ENCODE measurements at places on chromosomes 12 and 14.

DNA sequence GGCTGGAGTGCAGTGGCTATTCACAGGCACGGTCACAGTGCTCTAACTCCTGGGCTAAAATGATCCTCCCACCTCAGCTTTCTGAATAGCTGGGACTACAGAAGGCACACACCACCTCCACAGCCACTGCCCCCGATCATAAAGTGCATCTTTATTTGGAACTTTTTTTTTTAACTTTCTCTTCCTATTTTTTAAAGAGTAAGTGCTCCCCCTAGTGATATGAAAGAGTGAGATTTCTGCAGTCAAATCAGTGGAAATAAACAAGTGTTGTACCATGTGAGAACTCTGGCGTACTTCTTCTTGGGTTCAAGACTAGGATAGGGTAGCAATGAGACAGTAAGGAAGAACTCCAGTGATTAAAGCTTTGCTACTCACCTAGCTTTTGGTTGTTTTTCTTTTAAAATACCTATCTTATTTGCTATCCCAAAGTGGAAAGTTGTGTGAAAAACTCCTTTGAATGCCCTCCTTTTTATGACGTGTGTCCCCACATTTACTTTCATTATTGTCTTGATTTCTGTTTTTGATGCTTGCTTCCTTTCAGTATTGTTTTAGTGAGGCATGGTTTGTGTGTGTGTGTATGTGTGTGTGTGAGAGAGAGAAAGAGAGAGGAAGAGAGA, 6.6 kb downstream of the PPP4R4 start:
- DNase-seq = no peak

DNA sequence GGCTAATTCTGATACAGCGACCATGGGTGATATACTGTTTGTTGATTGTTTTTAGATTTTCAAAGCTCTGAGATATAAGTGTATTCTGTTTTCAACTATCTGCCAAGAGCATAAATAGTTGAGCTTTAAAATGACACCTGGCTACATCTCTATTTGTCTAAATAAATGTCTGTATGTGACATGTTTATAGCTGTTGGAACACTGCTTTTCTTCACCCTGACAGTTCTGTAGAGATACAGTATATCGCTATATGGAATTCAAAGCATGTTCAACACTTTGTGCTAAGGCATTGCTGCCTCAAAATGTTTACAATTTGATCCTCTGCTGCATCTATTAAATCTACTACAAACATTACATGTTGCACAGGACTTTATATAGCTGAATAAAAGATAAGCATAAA, 27.4 kb upstream of the MGAT4C start:
- DNase-seq = no peak

GRCh38 chr12:101878243-101878821, 952 bp downstream of the DRAM1 start:
- DNase-seq = no peak

GRCh38 chr12:53004178-53004577, 2.1 kb upstream of the EIF4B start:
- DNase-seq = no peak

- DNase-seq = no peak
These were observed 93.8 kb upstream of the CLMN start for GRCh38 chr14:95413289-95414215.

GRCh38 chr12:47868552-47869031, 36.2 kb downstream of the VDR start:
- DNase-seq = no peak

DNA sequence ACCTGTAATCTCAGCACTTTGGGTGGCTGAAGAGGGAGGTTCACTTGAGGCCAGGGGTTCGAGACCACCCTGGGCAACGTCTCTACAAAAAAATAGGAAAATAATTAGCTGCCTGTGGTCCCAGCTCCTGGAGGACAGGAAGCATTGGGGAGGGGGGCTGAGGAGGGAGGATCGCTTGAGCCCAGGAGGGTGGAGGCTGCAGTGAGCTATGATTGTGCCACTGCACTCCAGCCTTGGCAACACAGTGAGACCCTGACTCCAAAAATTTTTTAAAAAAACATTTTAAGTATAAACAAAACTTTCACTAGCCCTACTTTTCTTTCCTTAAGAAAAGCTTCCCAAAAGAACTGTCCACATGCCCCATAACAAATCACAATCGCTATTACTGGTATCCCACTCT, 1.6 kb downstream of the L2HGDH start:
- DNase-seq = no peak

- no peak for DNase-seq
These were observed 27.6 kb downstream of the KICS2 start for GRCh38 chr12:64194333-64195149.

DNA sequence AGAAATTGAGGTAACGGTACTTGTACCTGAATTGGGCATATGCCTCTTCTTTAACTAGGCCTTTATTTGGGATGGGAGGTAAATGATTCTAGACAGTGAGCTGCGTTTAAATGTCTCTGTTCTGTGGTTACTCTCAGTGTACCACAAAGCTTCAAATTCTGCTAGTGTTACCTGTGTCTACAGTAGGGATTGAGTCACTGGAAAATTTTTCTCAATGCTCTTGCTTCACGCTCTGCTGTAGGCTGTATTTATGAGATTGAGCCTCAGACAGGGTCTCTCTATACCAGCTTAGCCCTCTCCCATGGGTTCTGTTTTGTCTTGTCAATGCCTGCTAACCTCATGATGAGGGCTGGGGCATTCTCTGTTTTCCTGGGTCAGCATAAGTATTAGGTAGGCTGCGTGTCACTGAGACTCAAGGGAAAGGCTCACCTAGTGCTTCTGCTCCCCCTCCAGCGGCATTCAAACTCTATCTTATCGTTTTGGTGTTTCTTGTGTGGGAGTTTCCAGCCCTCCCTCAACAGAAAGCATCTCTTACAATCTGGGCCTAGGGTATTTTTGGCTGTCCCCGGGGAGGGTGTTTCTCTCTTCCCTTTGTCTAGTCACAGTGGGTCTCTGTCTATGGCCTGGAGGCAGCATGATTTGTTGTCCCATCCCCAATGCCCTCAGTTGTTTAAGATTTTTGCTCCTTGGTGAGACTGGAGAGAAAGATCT, 285.8 kb downstream of the ADGRD1 start:
- DNase-seq = no peak

GRCh38 chr12:130960058-130960457, 6.4 kb downstream of the ADGRD1 start:
- DNase-seq = no peak

DNA sequence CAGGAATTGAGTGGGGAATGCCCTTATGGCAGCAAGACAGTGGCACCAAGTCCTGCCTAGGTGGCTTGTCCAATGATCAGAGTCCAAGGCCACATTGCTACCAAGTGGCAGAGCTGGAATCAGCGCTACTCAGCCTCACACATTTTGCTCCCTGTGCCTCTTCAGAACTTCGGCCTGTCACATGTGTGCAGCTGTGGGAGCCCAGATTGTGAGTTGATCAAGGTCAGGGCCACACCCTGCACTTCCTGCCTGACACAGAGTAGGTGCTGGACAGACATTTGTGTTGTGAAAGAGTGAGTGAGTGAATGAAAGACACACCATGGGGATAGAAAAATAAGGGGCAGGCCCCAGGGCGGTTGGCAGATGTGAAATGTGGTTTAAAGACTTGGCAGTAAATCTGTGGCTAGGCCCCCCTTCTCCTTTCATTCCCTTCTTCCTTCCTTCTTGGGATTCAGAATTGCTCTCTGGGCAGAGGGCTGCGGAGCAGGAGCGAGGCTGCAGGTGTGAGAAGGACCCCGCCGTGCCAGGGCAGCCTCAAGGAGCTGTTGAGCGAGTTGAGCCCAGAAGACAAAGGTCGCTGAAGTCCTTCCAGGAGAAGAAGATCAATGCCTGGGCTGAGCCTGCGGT, 83.5 kb downstream of the SLC25A47 start:
- DNase-seq = no peak

- DNase-seq = no peak
These were observed 409.5 kb downstream of the SLC6A15 start for GRCh38 chr12:84502907-84503787.

DNA sequence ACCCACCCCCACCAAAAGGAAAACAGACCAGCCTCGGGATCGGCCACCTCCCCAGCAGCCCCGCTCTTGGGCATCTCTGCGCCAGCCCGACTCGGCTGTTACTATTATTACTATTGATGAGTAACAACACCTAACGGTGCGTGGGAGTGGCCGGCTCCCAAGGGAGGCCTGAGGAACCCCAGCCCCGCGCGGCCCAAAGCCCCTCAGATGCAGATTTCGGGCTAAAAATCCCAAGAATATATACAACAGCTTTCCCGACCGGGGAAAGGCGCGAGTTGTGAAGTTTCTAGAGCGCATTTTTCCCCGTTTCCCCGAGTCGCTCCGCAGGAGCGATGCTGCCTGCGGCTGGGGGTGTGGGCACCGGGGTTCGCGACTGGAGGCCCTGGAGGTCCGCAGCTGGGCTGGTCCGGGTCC, 565 bp downstream of the NT5DC3 start:
- no peak for DNase-seq

- DNase-seq = no peak
These were observed 38.4 kb downstream of the ZFHX2 start for GRCh38 chr14:23513005-23513817.

GRCh38 chr14:67331368-67332125, 28.1 kb downstream of the ATP6V1D start:
- DNase-seq = no peak

GRCh38 chr14:64196814-64197411, 97.3 kb downstream of the ESR2 start:
- no peak for DNase-seq

DNA sequence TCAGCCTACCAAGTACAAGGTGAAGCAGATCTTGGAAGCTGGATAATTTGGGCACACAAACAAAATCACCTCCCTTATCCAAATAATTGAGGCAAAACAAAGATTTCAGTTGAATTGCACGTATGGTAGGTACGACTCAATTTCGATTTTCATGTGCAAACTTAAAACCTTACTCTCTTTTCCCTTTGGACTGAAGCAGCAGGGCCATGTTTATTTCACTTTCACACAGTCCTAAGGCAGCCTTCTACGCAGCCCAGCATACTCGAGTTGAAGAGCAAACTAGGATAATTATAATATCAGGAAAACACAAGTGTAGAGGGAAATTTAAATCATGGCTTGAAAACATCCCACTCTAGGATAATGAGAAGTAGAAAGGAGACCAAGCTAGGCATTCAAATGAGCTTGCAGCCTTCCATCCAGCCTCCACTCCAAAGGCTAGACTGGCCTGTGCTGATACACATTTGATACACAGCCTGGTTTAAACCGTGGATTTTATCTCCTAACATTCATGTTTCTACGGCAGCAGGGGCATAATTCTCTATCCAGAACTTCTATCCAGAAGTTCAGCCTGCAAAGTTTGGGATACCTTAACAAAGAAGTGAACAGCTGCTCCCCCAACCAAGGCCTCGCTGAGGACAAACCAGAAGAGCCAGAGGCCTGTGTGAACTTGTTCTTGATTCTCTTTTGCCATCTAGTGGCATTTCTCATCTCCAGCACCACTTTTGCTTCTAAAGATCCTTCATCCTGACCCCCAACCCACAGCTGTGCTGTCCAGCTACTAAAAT, 2.4 kb upstream of the RNASE7 start:
- DNase-seq = no peak

- no peak for DNase-seq
These were observed 250.0 kb upstream of the CLEC14A start for GRCh38 chr14:38505973-38506249.

DNA sequence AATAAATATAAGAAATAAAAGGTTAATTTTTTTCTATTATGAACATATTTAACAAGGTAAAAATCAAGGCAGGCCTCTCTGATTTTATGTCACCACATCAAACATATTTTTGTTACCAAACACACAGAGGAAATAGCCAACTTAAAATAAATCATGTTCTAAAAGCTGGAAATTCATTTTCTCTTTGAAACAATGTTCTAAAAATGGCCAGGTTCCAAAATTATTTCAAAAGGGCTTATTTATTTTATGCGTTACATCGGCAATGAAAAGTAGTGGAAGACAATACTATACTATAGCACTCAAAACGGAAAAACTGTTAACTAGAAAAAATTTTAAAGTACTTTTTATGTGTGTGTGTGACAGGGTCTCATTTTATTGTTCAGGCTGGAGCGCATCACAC, 24.0 kb upstream of the RASSF8 start:
- no peak for DNase-seq

DNA sequence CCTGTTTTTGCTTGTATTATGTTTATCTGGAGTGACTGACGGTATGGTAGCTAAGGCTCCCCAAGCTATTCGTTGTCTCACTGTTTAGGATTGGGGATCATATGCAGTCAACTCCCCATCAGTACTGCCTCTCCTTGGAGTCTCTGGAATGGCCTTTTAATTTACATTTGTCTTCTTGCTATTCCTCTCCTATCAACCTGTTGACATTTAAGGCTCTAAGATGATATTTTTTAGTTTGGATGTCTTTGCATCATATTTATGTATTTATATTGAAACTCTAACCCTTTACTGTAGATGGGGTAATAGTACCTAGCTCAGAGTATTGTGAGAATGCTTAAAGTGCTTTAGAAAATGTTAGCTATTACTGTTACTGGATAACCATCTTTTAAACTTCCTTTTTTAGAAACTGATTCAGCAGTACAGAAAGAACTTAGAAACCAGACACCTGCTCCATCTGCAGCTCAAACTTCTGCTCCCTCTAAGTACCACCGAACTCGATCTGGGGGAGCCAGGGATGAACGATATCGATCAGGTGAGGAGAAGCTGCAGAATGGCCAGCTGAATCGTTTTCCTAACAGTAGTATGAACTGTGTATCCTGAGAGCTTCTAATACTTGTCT, 123.5 kb upstream of the ATF1 start:
- no peak for DNase-seq

- DNase-seq = no peak
These were observed 844 bp downstream of the GLTP start for GRCh38 chr12:109879351-109880042.

DNA sequence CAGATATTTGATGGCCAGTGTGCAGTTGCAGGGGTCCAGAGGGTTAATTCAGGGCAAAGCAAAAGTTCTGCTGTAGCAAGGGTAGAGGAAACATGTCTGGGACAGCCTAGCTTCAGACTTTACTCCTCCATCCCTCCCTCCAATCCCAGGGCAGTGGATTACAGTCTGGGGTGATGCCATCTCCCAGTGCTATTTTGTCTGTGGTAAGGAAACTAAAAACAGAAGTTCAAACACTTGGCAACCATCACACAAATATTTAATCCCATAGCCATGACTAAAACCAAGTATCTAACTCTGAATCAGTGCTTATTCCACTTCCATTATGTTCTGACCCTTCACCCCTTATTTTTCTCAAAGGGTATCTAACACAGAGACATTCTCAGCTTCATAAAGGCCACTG, 61.8 kb downstream of the PIK3C2G start:
- DNase-seq = no peak

DNA sequence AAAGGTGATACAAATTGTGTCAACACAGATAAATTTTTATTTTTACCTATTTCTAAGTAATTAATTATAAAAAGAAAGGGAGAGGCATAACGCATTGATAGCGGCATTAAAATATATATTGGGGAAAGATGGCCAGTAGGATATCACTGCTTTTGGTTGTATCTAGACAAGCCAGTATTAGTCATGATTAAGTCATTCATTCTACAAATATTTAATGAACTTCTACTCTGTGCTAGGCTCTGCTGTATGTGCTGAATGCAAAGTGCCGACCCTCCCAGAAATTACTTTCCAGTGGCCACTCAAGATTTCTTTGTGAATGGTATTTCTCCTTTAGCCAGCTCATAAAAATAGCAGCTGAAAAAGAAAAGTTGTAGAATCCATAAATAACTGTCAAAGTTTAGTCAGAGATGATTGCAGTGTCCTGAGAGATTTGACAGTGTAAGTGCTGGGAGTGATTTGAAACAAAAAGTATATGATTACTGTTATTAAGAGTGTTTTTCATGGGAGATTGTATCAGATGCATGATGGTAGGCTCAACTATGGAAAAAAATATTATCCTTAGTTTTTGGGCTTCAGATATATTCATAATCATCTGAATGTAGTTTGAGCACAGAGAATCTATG, 133.2 kb downstream of the MGAT4C start:
- DNase-seq = no peak
